Activated CD4-positive, alpha-beta T cell treated with anti-CD3 and anti-CD28 coated beads, Interleukin-10, Interleukin-2, amounts not matched to agents 100 ng/mL and 50 ng/mL, durations not matched to agents 16 hours and 8 hours (primary cell): ENCODE measurements at places on chromosomes 1 and 21.

- no peak for DNase-seq
These were observed 234.6 kb downstream of the USP25 start for GRCh38 chr21:15964236-15964855.

GRCh38 chr1:10708757-10709156, 87.7 kb downstream of the CASZ1 start:
- DNase-seq = no peak

GRCh38 chr1:159188375-159188788, 16.3 kb upstream of the ACKR1 start:
- DNase-seq = peak; percentile 34

DNA sequence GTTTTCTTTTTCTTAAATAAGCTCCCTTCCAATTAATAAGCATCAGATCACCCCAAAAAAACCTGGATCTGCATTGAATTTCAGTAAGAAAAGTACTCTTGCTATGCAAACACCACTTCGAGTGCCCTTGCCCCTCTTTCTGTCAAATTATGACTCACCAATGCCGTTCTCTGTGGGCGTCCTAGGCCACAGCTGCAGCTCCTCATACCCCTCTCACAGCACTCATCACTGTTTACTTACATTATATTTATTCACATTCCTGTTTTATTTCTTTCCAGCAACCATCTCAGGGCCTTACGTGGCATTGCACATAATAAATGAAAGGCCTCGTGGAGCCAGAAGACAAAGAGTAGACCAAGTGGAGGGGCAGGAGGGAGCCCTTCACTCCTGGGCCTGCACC, 99.1 kb upstream of the CTTNBP2NL start:
- peak; percentile 6 for DNase-seq

GRCh38 chr1:206468571-206468970, 1.7 kb upstream of the IKBKE start:
- no peak for DNase-seq

DNA sequence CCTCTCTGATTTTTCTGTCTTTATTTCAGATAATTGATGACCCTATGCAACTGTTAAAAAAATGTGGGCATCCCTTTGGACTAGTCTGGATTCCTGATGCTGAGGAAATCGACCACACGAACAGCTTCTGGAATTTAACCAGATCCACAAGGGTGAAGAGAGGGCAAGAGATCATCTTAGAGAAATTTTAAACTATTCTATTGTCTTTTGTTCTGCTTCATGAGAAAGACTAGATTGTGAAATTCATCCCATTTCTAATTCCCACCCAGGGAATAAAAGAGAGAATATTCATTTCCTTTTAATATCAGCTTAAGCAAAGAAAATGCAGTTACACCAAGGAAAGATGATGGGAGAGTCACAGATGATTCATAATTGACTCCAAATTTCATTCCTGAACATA, 71.8 kb downstream of the DUSP10 start:
- DNase-seq = no peak

DNA sequence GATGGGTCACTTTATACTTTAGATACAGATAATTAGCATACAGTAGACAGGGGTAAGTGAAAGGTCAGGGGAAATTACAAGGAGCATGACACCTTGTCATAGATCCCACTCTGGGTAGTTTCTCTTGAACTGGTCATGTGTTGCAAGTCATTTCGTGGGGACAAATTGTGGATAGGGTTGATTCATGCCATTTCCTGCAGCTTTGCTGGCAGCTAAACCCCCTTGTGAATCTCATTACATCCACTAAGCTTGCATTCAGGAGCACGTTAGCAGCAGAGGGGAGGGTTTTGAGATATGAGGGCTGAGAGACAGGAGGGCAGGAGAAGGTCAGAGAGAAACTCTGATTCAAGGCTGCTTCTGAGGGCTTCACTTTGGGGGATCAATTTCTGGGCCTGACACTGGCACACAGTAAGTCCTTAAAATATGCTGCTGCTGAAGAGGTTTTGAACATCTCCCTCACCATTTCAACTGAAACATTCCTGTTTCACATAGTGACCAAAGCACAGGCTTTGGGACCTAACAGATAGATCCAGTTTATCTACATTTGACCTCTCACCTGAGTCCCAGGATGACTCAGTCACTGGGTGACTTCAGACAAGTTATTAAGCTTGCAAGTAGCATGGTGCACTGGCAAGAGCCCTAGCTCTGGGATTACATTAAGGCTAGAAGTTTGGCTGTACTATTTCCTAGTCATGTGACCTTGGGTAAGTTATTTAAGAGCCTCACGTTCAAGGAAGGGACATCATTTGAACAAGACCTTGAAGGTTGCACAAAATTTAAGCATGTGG, 206.0 kb upstream of the USP24 start:
- no peak for DNase-seq

DNA sequence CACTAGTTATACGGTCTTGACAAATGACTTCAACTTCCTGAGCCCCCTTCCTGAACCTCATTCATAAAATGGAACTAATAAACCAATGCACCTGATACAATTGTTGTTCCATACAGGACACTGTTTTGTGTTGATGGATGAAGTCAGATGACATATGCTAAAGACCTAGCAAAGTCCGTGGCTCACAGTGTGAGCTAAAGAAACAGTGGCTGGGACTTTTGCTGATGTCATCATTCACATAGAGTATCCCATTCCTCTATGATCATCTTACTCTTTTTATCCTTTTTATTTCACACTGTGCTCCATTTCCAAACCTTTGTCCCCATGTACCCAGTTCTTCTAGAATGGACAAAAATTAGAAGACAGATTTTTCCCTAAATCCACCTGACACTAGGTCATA, 83.7 kb upstream of the KAZN start:
- no peak for DNase-seq

GRCh38 chr1:156892190-156893047, 1.1 kb upstream of the PEAR1 start:
- DNase-seq = peak; percentile 90

GRCh38 chr1:160205242-160206035, at the start of gene PEA15:
Gene PEA15, plus strand, starts transcription at chr1:160205384. Its CDS starts 6,161 bp downstream, at chr1:160211545.
- peak; percentile 81 for DNase-seq
